Iris pigment epithelial cell (primary cell): ENCODE measurements at places on chromosomes 3 and 15.

DNA sequence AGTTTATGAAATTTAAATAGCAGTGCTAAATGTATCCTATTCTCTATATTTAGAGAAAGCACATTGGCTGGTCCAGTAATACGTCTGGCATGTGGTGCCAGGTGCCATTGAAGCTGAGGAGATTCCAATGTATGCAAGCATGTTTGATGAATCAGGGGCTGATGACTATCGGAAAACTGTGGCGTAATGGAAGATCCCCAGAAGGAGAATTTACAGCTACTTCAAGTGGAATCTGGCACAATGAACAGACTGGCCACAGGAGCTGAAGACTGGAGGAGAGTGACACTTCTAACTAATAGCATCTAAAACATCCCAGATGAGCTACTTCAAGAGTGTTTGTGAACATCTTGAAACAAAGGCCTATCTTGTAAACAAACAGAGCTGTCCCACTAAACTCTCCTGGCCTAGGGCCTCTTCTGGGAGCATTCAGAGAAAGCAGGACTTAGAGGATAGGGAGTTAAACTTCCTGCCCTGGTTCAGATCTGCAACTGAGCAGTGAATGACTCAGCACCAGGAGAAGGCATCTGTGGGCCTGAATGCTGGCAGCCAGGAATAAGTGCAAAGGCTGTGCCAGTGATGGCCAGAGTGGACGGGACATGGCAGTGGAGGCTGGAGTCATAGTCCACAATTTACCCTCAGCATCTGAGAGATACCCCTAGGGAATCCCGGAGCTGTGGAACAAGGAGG, 15.2 kb upstream of the ACTC1 start:
- DNase-seq = peak; percentile 99

GRCh38 chr3:120552184-120553172, 43.7 kb upstream of the NDUFB4 start:
- no peak for DNase-seq

GRCh38 chr15:94198633-94199032, 32.7 kb upstream of the MCTP2 start:
- no peak for DNase-seq

- no peak for DNase-seq
Measured at GRCh38 chr3:128863560-128863959, 15.9 kb upstream of the ACAD9 start.

- DNase-seq = no peak
Measured at GRCh38 chr3:66377800-66378199, 123.0 kb downstream of the LRIG1 start.

DNA sequence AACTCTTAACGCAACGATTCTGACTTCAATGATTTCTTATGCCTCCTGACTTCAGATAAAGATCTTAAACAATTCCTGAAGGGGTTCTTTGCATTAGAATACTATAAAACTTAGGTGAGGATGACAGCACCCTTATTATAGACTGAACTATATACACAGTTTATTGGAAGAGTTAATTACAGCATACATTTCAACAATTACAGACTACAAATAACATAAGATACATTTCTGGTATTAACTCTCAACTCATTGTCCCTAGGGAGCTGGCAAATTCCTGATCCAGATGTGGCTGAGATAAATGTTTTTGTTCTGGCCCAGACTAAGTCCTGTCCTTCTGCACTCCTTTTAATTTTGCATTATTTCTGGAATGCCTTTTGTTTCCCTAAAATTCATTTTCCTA, 155.5 kb upstream of the TMC3 start:
- no peak for DNase-seq

DNA sequence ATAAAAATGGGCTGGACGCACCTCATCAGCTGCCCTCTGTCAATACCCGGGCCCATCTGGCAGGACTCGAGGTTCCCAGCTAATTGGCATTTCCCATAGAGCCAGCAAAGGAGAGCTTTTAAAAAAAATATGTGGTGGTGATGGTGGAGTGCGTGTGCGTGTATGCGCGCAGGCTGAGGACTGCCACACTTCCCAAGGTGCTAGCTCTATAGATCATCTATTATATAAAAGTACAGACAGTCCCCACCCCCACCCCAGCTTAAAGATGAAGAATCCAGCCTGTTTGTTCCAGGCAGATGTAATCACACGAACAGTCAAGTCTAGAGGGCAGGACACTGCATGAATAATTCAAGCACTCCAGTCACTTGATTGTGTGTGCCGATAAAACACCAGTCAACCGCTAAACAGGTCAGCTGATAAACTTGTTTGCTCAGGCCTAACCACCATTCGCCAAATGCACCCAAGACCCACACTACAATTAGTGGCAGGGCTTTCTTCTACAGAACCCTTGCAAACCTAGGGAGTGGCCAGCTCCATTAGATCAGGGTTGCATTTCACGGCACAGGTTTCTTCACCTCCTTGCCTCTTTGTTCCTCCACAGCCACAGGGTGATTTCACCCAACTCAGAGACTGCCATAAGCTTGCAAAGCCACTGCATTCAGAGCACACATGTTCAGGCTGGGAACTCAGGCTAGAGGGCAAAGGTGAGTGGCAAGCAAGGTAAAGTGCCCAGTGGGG, 5.8 kb downstream of the TLE3 start:
- peak; percentile 64 for DNase-seq

DNA sequence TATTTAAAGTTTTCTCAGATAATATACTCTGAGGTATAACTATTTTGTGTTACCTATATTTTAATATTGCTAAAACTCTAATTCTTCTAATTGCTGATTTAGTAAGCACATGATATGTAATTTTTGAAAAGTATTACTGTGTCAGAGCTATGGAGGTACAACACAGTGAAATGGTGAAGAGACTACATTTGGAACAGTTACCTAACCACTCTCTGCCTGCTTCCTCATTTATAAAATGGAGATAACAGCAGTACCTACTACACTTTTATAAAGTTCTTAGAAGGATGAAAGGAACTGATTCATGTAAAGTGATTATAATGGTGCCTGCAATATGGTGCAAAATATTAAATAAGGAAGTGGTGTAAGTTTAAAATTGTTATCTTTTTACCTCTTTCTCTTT, 16.3 kb upstream of the NEK10 start:
- no peak for DNase-seq
